Mesothelial cell of epicardium (in vitro differentiated cells): ENCODE measurements at places on chromosomes 4 and X. TPM values are rescaled to one million over a fixed set of nuclear protein-coding genes. Genes with fewer than 3 reads are reported as not detected.

GRCh38 chr4:1792832-1793495 lies at the start of gene FGFR3:
Gene FGFR3, plus strand, starts transcription at chr4:1793293. Its CDS starts 642 bp downstream, at chr4:1793935.
- peak within 1 kb of the TSS; percentile 59 for H3K4me3 ChIP-seq
- H3K27ac ChIP-seq, result no peak within 1 kb of the TSS
- no peaks in the 10 kb centered on the region for H3K36me3 ChIP-seq
- H3K27me3 ChIP-seq, result peaks cover 8% of the 10 kb centered on the region
- H3K4me1 ChIP-seq, result peaks cover 2% of the 10 kb centered on the region

DNA sequence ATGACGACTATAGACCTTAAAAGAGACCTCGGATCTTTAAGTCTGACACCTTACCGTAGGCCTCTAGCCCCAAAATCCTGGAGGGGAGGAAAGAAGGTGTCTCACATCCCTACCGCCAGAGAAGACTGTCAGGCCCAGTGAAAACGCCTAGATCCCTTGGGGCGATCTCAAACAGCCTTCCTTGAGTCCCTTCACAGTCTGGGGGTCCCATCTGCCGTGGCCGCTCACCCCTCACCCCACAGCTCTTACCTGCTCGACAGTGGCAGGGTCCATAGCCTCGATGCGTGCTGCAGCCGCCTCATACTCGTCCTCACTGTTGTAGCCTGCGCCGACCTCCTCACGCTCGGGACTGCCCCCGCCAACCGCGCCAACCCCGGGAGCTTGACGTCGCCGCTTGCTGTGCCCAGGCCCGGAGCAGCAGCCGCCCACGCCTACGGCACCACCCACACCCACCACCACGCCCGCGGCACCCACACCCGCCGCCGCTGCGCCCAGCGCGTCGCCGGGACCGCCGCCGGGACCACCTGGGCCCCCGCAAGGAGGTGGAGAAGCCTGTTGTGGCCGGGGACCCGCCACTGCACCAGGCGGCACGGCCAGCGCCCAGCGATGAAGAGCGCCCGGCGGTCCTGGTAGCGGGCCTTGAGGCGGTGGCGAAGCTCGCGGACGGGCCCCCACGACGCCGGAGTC lies 536 bp downstream of the OTUD5 start:
- peaks cover 2% of the 10 kb centered on the region for H3K36me3 ChIP-seq
- H3K4me3 ChIP-seq, result peak overlapping the region; percentile 75
- no peaks in the 10 kb centered on the region for H3K27me3 ChIP-seq
- H3K4me1 ChIP-seq, result peaks cover 29% of the 10 kb centered on the region
- no peak for DNase-seq

DNA sequence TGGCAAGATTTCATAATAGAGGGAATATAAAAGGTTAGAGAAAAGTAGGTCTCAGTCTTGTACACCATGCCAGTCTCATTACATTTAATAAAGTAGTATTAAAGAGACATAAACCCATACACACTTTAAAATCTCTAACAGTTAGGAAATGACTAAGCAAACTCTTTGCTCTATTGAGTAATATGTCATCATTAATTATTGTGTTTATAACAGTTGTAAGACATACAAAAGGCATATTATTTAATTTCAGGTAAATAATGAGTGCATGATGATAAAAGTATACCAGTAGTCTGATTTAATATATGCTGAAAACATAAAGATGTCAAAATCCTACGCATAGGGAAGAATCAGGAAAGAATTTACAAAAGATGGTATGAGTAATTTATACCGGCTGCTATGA lies 31.0 kb upstream of the FGG start:
- peaks cover 19% of the 10 kb centered on the region for H3K4me1 ChIP-seq
- no peak overlapping the region for H3K4me3 ChIP-seq
- DNase-seq, result no peak
- H3K36me3 ChIP-seq, result peaks cover 12% of the 10 kb centered on the region
- H3K27me3 ChIP-seq, result peaks cover 2% of the 10 kb centered on the region

DNA sequence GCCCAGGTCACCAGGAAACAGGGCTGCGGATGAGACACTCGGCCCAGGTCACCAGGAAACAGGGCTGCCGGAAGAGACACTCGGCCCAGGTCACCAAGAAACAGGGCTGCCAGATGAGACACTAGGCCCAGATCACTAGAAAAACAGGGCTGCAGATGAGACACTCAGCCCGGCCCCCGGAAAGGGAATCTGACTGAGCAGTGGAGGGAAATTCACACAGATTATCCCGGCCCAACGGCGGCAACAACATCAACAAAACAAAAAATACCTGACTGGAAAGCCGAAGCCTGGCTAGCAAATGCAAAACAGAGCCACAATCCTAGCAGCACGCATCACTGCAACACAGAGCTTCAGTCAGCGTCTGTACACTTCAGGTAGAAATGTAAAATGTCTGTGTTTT lies 20.7 kb downstream of the AFAP1 start:
- no peak overlapping the region for H3K4me3 ChIP-seq
- peaks cover 8% of the 10 kb centered on the region for H3K36me3 ChIP-seq
- H3K27me3 ChIP-seq, result no peaks in the 10 kb centered on the region
- no peak for DNase-seq
- peaks cover 24% of the 10 kb centered on the region for H3K4me1 ChIP-seq

DNA sequence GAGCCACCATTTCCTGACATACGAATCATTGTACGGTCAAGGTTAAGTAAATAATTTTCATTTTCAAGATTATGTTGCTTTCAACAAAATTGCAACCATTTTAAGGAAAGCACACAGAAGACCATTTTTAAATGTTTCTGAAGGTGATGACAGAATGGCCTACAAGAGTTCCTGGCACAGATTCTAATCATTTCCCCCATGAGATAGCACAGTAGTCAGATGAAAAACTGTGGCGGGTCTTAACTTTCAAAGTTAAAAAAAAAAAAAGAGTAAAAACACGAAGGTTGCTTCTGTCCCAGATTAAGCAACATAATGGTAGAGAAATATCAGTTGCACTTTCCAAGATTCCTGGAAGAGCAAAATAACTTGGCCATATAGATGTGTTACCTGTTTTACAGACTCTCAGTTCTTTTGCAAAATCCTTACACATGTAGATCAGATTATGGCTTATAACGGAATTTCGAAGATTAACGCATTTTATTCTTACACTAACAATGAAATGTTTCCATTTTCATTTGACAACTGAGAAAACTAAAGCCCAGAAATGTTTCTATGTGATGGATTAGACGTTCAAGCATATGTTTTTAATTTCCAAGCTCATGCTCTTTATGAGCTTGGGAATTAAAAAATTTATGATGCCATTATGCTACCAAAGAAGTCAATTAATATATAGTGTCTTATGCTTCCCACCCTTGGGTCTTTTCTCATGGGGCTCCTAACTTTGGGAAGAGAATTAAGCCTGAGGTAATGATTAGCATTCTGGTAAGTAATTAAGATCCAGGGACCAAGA lies 335.1 kb upstream of the CLNK start:
- DNase-seq, result no peak
- no peaks in the 10 kb centered on the region for H3K27me3 ChIP-seq
- peaks cover 36% of the 10 kb centered on the region for H3K4me1 ChIP-seq
- H3K4me3 ChIP-seq, result no peak overlapping the region
- H3K36me3 ChIP-seq, result no peaks in the 10 kb centered on the region

DNA sequence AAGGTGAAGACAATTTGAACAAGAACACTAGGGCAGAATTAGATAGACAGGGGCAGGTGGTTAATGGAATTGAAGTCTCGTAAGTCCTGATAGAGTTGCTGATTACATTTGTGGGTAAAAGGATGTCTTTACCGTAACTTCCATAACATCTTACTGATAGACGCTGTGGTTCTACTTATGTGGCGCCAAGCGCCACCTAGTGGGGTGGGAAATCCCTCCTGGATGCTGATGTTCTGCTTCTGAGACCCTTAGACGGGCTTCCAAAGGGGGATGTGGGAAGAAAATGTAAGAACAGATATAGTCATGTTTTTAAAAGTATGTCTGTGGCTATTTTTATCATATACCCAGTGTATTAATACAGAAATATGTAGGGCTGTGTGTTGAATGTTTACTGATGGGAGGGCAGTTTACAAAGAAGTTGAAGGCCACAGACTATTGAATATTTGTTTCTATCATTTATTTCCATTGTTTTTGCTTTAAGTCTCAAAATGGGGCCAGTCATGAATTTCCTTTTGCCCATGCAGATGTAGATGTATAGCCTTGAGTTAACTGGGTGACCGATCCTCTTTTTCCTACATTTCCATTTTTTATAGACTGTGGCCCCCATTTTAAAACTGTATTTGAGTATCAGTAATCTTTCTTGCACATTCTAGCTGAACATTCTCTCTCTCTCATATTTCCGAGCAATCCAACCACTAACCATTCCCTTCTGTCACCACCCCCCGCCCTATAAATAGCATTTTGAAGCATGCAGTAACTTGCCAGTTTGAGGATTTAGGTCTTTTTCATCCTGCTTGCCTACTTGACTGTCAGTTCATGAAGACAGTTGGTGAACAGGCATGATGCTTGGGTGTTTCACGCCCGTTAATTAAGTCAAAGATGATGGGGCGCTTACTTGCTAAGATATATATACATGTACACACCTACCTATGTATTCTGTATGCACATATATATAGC lies 12.1 kb upstream of the TLR8 start:
- H3K36me3 ChIP-seq, result no peaks in the 10 kb centered on the region
- H3K27me3 ChIP-seq, result no peaks in the 10 kb centered on the region
- no peak overlapping the region for H3K27ac ChIP-seq
- H3K4me1 ChIP-seq, result no peaks in the 10 kb centered on the region

DNA sequence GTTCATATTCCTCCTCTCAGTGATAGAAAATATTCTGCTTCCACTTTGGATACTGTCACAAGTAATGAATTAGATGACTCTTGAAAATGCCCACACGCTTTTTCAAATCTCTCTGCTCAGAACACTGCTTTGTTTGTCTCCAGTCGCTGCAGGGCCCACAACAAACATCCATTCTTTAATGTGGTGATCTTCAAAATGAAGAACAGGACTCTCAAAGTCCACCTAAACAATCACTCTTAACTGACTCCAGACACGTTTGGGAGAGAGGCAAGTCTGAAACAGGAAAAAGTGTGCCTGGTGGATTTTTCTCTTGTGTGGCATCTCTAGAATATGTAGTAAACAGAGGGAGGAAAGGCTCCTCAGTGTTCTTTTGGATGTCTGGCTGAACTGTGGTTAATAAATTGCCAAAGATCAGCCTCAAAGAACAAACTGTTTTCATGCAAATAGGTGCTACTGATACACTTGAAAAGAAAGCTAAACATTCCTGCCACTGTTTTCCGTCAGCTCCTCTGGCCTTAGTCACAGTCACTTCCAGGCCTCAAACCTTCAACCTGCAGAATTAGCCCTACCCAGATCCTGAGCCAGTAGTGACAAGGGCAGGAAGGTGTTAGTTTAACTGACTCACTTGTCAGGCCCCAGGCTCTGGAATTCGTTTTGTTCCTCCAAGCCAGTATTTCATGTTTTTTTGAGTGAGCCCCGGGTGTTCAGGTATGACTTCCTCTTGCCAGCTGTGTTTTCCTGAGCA lies 259.6 kb upstream of the GPC4 start:
- H3K36me3 ChIP-seq, result peaks cover 6% of the 10 kb centered on the region
- no peaks in the 10 kb centered on the region for H3K27me3 ChIP-seq
- no peak overlapping the region for H3K4me3 ChIP-seq
- peak overlapping the region; percentile 5 for H3K27ac ChIP-seq

- no peaks in the 10 kb centered on the region for H3K36me3 ChIP-seq
- no peak overlapping the region for H3K27ac ChIP-seq
- no peak overlapping the region for H3K4me3 ChIP-seq
- H3K4me1 ChIP-seq, result peaks cover 6% of the 10 kb centered on the region
- H3K27me3 ChIP-seq, result peaks cover 4% of the 10 kb centered on the region
These were observed 21.4 kb downstream of the GAB3 start for GRCh38 chrX:154729439-154729838.

DNA sequence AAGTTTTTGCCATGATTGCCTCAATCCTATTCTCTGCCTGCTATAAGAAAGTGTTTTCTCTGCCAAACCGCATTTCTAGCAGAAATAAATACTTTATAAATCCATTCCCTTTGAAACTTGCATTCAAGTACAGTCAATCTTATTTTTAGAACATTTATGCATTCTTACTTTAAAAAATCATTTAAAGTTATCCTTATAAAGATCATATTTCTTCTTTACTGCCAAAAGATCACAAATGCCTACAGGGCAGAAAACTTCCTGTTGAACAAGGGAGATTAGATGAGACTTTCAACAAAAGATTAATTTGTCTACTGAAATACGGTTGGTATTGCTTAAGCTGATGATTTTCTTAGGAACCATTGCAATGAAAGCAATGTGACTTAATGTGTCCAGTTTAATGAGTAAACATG lies 207.2 kb upstream of the SLIT2 start:
- peaks cover 54% of the 10 kb centered on the region for H3K4me1 ChIP-seq
- no peak for DNase-seq
- H3K4me3 ChIP-seq, result no peak overlapping the region

GRCh38 chr4:181119186-181119585 lies 1124.0 kb upstream of the TENM3 start:
- H3K36me3 ChIP-seq, result no peaks in the 10 kb centered on the region
- no peak overlapping the region for H3K4me3 ChIP-seq
- peaks cover 27% of the 10 kb centered on the region for H3K4me1 ChIP-seq
- H3K27ac ChIP-seq, result peak overlapping the region; percentile 50
- H3K27me3 ChIP-seq, result peaks cover 2% of the 10 kb centered on the region

- peaks cover 75% of the 10 kb centered on the region for H3K4me1 ChIP-seq
- no peaks in the 10 kb centered on the region for H3K36me3 ChIP-seq
- H3K27ac ChIP-seq, result peak overlapping the region; percentile 10
These were observed 73.0 kb downstream of the LUZP4 start for GRCh38 chrX:115362334-115363095.

DNA sequence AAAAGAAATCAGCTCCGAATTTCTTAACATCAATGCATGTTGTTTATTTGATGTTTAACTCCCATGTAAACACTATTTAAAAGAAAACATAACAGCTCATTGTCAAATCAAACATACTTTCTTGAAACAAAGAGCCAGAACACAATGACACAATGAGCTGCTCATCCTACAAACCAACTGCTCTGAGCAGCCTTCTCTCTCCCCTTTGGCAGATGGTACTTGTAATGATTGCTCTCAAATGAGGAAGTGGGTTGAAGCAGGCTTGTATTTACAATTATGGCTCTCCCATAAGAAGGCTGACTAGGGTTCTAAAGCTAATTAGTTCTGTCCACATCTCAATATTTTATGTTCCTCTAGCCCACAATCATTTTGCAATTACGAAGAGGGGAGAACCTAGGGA lies 637.8 kb upstream of the ADGRL3 start:
- H3K27ac ChIP-seq, result no peak overlapping the region
- H3K4me1 ChIP-seq, result no peaks in the 10 kb centered on the region
- H3K36me3 ChIP-seq, result no peaks in the 10 kb centered on the region
- H3K4me3 ChIP-seq, result no peak overlapping the region

DNA sequence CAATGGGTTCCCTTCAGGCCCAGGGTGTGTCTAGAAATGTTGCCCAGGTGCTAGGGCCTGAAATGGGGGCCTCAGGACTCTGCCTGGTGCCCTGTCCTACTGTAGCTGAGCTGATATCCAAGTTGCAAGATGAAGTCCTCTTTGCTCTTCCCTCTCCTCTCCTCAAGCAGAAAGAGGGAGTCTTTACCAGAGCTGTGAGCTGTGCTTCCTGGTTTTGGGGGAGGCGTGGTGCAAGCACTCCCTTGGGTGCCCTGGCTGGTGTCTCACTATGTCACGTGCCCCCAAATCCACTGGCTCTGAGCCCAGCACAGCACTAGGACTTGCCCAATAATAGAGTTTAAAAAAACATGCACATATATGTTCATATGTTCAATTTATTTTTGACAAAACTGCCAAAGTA lies 29.3 kb upstream of the CT47A1 start:
- H3K4me1 ChIP-seq, result no peaks in the 10 kb centered on the region
- H3K4me3 ChIP-seq, result no peak overlapping the region
- DNase-seq, result no peak
- no peaks in the 10 kb centered on the region for H3K36me3 ChIP-seq

The CACNA1F gene
- total RNA-seq, result 0.32 to 0.75 TPM (median 0.47 TPM) in 3 replicates

The CFI gene
- total RNA-seq, result 485 to 506 TPM (median 505 TPM) in 3 replicates

The MAGEB4 gene
- total RNA-seq, result not detected in 3 replicates

The BEX1 gene
- 10.7 to 12.2 TPM (median 10.8 TPM) in 3 replicates for total RNA-seq

The FSTL5 gene
- 0.04 to 0.16 TPM (median 0.09 TPM) in 3 replicates for total RNA-seq

The APOOL gene
- total RNA-seq, result 17.7 to 18.5 TPM (median 18.1 TPM) in 3 replicates

The ASB9 gene
- total RNA-seq, result 1.3 to 2.1 TPM (median 1.3 TPM) in 3 replicates

The NIPAL1 gene
- total RNA-seq, result 12.1 to 13.4 TPM (median 13.3 TPM) in 3 replicates

The STPG2 gene
- 0.85 to 0.97 TPM (median 0.88 TPM) in 3 replicates for total RNA-seq

The FHIP1A gene
- 13.9 to 16.8 TPM (median 14.0 TPM) in 3 replicates for total RNA-seq

The ERCC6L gene
- 2.4 to 3.0 TPM (median 2.8 TPM) in 3 replicates for total RNA-seq

The SOWAHD gene
- total RNA-seq, result 0.38 TPM in 2 of 3 replicates, not detected in the other
